ENCODE measurements at places on chromosomes 5 and 9. TPM values are rescaled to one million over a fixed set of nuclear protein-coding genes. Genes with fewer than 3 reads are reported as not detected.

Gene SLC22A4
- total RNA-seq = 0.66 TPM

DNA sequence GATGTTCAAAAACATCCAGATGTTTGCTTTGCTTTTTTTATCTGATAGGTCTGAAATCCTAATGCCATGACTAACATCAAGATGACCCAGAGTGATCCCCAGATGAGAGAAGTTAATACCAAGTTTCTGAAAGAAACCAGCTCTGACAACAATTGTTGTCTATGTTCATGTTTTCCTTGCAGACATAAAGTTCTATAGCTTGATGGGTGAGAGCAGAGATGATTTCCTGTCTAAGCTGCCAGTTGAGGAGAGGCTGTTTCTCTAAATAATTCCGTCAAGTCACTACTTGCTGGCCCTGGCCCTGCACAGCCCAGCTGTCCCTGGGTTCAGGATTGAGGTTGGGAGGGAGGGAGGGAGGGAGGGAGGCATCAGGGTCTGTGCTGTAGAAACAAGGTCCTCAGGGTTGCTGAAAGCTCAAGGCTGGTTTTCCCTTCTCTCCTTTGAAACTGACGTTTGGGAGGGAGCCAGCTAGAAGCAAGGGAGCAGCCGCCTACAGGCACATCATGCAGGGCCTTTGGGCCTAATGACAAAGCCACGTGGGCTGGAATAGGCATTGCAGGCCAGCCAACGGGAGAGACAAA, 3.9 kb downstream of the SPARC start:
- no peak for DNase-seq
- no peaks in the 10 kb centered on the region for H3K27me3 ChIP-seq
- H3K27ac ChIP-seq = no peak overlapping the region
- no peaks in the 10 kb centered on the region for H3K4me1 ChIP-seq

- no peak overlapping the region for H3K27ac ChIP-seq
- no peak overlapping the region for H3K4me3 ChIP-seq
- H3K27me3 ChIP-seq = no peaks in the 10 kb centered on the region
- no peaks in the 10 kb centered on the region for H3K4me1 ChIP-seq
- DNase-seq = no peak
- H3K36me3 ChIP-seq = no peaks in the 10 kb centered on the region
Measured at GRCh38 chr5:134245101-134245604, 19.3 kb upstream of the PPP2CA start.

DNA sequence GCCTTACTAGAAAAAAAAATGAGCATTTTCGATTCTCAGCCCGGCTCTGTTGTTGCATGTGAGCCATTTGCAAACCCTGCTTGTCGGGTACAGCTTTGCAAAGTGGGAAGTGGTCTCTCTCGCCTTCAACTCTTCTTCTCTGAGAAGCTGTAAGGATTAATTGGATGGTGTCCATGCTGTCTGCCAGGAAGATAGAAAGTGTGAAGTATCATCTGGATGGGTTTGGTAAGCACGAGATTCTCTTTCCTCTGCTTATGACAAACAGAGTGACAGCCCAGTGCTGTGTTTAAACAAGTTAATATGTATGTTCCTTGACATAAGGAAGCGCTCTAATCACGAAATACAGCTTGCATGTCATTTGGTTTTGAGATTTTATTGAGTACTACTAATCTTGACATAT, 109.1 kb upstream of the SPATA31D4 start:
- H3K4me3 ChIP-seq = no peak overlapping the region
- H3K27me3 ChIP-seq = no peaks in the 10 kb centered on the region
- no peak for DNase-seq
- H3K4me1 ChIP-seq = peaks cover 18% of the 10 kb centered on the region
- no peaks in the 10 kb centered on the region for H3K36me3 ChIP-seq

GRCh38 chr9:33146298-33146697, 20.8 kb downstream of the B4GALT1 start:
- peaks cover 24% of the 10 kb centered on the region for H3K4me1 ChIP-seq
- H3K27ac ChIP-seq = no peak overlapping the region
- no peak overlapping the region for H3K4me3 ChIP-seq
- DNase-seq = no peak

Gene GPX3
- total RNA-seq = 2.7 TPM

Gene VDAC1
- 166 TPM for total RNA-seq

Gene IL33
- total RNA-seq = 9.3 TPM

GRCh38 chr5:143673676-143674468, 138.1 kb upstream of the HMHB1 start:
- H3K27ac ChIP-seq = no peak overlapping the region
- no peak overlapping the region for H3K4me3 ChIP-seq
- no peaks in the 10 kb centered on the region for H3K27me3 ChIP-seq
- no peaks in the 10 kb centered on the region for H3K4me1 ChIP-seq

Gene TLR4
- total RNA-seq = 8.5 TPM

Gene SLC4A9
- total RNA-seq = not detected
